Stimulated activated CD4-positive, alpha-beta T cell treated with anti-CD3 and anti-CD28 coated beads, Interleukin-4, amount 100 ng/mL, for 48 hours (primary cell): ENCODE measurements at places on chromosomes 11 and 22.

GRCh38 chr11:114773541-114774338, 95.4 kb downstream of the NXPE2 start:
- DNase-seq = no peak

- peak; percentile 42 for DNase-seq
Observed at GRCh38 chr11:66891851-66892660, 35.2 kb downstream of the LRFN4 start.

DNA sequence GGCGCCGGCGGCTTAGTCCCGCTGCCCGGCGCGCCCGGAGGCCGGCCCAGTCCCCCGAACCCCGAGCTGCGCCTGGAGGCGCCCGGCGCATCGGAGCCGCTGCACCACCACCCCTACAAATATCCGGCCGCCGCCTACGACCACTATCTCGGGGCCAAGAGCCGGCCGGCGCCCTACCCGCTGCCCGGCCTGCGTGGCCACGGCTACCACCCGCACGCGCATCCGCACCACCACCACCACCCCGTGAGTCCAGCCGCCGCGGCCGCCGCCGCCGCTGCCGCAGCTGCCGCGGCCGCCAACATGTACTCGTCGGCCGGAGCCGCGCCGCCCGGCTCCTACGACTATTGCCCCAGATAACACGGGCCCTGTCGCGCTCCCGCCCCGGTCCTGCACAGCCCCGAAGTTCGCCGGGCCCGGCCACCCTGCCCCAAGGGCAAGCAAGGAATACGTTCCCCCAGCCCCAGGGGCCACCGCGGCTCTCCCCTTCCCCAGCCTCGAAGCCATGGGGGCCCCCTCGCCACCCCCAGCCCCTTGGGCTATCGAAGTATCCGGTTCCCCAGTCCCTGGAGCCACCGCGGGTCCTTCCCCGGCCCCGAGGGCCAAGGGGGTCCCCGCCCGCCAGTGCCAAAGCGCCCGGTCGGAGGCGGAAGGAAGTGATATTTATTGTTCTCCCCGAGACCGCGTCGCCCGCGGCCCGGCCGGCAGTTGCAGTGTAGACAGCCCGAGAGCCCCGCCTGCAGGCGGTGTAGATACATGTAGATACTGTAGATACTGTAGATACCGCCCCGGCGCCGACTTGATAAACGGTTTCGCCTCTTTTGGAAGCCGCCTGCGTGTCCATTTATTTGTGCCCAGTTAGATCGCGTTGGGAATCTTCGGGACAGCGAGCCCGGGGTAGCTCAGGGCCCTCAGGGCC, 6.2 kb downstream of the TBX1 start:
- DNase-seq = peak; percentile 50

- no peak for DNase-seq
Observed at GRCh38 chr11:76293189-76293631, 86.9 kb upstream of the WNT11 start.

DNA sequence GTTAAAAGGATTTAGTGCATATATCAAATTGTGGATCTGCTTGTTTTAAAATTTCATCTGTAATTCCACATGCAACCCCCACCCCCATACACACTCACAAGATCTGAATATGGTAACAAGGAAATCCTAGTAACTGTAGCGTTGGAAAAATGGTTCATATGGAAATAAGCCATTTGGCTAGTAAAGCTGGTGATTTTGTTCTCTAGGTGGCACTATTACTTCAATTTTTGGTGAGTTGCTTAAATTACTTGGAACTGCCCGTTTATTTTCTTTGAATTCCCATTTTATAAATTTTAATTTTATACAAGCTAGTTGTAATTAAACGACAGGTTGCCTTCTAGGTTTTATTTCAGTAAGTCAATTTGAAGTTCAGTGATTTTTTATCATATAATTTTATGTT, 5.3 kb downstream of the BDNF start:
- no peak for DNase-seq

GRCh38 chr11:19895776-19896175, 183.1 kb downstream of the NAV2 start:
- no peak for DNase-seq

DNA sequence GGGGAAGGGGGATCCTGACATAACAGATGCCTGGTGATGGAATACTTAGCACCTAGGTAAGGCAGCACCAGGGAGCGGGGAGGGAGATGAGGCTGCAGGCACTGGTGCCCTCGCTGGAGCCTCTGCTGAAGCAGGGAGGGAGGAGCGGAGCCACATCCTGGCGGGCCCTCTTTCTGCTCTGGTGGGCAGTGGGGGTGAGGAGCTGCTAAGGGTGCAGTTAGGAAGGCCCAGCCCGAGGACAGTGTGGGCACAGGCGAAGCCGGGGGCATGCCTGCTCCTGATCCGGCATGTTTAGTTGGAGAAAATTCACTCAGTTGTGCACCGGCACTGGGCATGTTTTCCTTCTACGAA, 83.9 kb downstream of the MED15 start:
- DNase-seq = no peak

DNA sequence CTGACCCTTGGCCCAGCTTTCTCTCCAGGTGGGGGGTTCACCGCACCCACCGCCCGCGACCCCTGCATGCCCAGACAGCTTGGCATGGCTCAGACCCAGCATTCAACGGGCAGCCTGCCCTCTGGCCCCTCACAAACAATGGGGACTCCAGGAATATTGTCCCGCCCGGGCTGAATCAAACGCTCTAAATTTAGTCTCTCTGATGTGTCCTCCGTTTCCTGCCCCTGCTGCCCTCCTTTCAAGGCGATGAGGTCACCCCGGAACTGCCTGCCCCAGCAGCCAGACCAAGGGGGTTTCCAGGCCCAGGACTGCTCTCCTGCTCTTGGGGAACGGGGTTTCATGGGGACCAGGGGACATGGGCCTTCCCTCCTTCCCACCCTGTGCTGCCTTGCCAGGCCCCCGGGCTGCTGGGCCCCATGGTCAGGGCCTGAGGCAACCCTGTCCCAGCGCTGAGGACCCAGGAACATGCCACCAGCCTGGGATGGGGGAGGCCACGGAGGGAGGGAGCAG, 10.1 kb upstream of the PDGFB start:
- DNase-seq = no peak

DNA sequence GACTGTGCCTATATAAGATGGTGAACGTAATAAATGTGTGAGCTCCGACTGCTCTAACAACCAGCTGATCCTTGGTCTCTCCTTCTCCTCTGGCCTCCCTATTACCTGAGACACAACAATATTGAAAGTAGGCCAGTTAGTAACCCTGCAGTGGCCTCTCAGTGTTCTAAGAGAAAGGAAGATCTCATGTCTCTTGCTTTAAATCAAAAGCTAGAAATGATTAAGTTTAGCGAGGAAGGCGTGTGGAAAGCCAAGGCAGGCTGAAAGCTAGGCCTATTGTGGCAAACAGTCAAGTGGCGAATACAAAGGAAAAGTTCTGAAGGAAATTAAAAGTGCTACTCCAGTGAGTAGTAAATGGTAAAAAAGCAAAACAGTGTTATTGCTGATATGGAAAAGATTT, 39.5 kb downstream of the HIPK3 start:
- no peak for DNase-seq

- no peak for DNase-seq
Observed at GRCh38 chr22:44400763-44401060, 88.0 kb upstream of the SHISAL1 start.

- no peak for DNase-seq
Observed at GRCh38 chr11:59794417-59794816, 16.2 kb downstream of the MRPL16 start.

GRCh38 chr11:70076461-70076931, 1.6 kb upstream of the ANO1 start:
- DNase-seq = no peak

- no peak for DNase-seq
Observed at GRCh38 chr11:94049351-94049750, 28.2 kb downstream of the HEPHL1 start.

DNA sequence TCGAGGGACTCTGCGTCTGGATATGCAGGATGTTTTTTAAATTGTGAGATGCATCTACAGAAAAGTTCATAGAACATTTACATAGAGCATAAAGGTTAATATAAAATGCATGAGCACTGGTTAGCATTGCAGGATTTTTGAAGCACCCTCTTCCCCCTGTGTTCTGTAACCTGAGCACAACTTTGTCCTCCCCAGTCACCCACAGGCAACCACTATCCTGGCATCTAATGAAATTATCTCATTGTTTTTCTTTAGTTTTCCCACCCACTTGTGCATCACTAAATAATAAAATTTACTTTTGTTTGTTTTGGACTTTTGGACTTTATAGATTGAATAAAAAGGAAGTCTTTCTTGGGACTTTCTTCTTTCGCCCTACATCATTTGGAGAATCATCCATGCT, 10.0 kb upstream of the NNMT start:
- DNase-seq = no peak

DNA sequence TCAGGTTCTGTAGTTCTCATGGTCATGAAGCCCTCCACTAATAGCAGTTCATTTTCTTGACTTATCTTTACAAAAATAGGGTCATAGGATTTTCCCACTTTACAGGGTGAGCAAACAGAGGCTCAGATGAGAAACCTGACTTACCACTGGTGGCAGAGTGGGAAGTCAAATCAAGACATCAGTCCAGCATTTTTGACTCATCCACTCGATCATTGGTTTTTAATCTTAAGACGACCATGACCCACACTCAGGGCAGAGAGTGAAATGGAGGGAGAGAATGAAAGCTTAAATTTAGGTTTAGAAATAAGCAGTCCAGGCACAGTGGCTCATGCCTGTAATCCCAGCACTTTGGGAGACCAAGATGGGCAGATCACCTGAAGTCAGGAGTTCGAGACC, 42.1 kb downstream of the RTL6 start:
- DNase-seq = no peak

DNA sequence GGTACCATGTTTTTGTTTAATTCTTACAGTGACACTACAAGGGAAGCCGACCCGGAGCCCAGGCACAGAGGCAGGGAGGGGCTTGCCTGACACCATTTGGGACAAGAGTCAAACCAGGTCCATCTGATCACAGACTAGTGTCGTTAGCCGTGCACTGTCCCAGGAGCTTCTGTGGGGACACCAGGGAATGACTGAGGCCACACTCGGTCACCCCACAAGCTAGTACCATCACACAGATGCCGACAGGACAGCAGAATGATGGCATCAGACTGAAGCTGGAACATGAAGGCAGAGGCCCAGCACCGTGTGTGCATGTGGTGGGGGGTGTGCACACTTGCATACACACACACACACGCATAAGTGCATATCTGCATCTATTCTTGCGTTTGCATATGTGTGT, 61.5 kb upstream of the NECTIN1 start:
- DNase-seq = no peak

- no peak for DNase-seq
Observed at GRCh38 chr11:109362059-109362458, 59.9 kb upstream of the C11orf87 start.

DNA sequence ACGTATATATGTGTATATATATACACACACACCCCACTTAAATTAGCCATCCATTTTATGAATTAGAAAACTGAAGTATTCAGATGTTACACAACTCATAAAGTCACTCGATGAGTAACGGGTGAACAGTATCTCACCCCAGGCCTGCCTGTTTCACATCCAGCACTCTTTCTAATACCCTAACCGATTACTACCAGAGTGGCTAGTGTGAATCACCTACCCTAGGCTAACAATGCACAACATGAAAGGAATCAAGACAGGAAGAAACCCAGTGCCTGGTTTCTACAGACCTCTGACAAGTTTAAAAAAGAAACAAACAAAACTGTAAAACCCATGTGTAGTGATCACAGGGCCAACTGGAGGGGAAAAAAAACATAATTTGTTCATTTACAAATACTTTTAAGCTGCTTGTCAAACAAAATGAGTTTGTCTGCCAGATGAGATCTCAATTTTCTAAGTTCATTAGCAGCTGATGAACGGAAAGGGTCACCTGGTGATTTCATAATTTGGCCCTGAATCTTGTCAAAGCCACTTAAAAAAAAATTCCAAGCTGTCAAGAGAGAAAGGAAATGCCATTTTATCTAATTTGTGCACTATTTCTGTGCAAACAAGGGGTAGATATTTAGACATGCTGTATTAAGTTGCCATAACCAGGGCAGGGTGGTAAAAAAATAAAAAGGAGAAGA, 134.8 kb downstream of the LARGE1 start:
- DNase-seq = no peak

GRCh38 chr22:50086526-50086925, 1.3 kb upstream of the MLC1 start:
- no peak for DNase-seq

DNA sequence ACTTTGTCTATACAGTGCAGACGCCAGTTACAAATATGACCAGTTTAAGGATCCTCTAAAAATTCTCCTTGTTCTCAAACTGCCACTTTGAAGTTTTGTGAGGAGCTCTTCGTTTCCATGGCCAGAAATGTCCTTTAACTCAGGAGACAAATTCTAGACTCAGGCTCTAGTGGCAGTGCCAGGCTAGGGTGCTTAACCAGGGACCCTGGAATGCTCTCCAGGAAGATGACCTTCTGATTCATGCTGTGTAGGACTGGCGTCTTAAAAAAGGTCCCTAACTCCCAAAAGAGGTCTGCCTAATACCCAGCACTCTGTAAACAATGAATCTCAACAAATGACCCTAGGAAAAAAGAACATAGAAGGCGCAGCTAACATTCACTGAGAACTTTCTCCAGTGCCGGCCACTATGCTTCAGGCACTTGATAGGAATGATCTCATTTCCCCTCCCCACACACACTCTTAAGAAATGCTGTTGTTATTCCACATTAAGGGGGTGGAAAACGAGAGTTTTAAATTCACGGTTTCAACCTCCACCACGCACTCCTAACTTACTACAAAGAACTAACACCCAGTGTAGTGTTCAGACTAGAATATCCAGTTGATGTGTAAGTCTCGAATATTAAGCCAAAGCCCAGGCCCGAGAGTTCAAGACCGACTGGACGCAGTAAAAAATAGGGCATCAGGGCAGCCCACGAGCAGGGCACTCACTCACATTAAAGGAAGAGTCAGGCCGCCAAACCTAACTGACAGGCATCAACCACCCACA, 747 bp downstream of the NXF1 start:
- no peak for DNase-seq

- no peak for DNase-seq
Observed at GRCh38 chr11:113881856-113882255, 6.5 kb upstream of the USP28 start.

DNA sequence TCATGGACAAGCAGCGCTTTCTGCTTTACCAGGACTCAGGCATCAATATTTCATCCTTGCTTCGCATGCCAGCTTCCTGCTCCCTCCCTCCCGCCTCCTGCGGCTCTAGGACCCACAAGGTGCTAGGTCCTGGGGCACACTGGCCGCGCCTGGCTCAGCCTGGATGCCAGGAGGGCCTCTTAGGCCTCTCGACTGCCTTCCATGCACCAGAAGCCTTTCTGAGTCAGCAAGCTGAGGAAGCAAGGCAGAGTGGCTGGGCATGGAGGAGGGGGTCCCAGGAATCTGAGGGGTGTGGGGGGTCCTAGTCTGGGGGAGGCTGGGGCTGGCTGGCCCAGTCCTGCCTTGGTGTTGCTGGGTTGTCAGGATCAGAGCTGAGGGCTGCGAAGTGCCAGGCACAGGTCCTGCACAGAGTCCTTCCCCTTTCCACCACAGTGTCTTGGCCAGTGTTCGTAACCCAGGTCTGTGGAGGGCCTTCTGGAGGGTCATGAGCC, 61.0 kb upstream of the THY1 start:
- no peak for DNase-seq

- no peak for DNase-seq
Observed at GRCh38 chr11:10522921-10523320, 18.1 kb downstream of the RNF141 start.
